ENCODE measurements at places on chromosomes 12 and 14.

GRCh38 chr12:102570256-102570655 is 89.9 kb upstream of the IGF1 start:
- no peak for DNase-seq

DNA sequence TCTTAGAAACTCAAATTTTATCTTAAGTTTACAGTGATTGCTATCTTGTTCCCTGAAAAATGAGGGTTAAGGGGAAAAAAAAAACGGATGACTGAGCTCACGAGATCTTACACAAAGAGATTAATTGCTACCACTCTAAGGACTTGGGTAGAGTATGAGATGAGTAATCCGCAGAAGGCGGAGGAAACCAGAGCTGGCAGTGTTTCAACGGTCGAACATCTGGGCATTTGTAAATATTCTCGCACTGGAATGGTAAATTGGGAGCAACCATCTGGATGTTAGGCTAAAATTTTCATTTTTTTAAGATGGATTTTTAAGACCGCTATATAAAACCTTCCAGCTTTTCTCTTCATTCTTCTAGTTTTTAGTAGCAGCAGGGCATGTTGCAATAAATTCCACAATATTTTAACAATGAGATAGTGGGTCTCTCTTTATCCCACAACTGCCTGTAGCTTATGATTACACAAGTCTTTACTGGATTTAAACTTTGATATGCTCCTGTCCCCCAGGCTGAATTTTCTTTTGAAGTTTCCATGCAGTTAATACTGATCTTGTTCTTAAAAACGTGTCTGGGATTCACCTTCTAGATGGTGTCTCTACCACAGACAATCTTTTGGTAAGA is 1324.1 kb downstream of the AACS start:
- no peak for DNase-seq

GRCh38 chr12:6250343-6250742 is 50.1 kb downstream of the CD9 start:
- DNase-seq: no peak

DNA sequence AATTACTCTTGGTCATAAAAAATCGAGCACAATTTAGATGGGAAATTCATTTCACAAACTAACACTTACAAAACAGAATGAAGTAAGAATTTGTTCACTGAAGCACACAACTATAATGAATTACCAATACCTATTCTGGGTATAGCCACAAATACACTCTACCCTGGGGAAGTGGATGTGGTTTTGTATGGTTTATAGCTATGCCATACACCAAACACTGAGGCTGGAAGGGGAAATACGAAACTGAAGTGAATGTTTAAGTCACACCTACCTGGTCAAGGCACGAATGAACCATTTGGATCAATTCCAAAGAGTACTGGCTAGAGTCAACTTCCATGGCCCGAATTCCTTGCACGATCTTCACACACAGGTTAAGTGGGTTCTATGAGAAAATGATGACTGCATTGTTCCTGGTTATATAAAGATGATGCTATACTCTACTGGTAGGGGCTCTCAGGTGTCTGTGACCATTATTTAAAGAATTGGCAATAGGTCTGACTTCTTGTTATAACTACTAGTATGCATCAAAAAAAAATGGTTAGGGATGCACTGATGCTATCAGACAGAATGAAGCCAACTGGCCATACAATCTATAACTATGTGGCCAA is 12.8 kb downstream of the NEK9 start:
- DNase-seq: no peak
